ENCODE measurements at places on chromosomes 11 and 22. TPM values are rescaled to one million over a fixed set of nuclear protein-coding genes. Genes with fewer than 3 reads are reported as not detected.

SYTL2 gene
- total RNA-seq = 189 TPM

FUT4 gene
- total RNA-seq = 3.9 TPM

PATE4 gene
- total RNA-seq = not detected

TH gene
- not detected for total RNA-seq

TYR gene
- total RNA-seq = not detected

SCO2 gene
- total RNA-seq = 4.3 TPM

ZBTB16 gene
- total RNA-seq = 236 TPM

RAB39A gene
- total RNA-seq = 0.98 TPM

IGF2 gene
- total RNA-seq = 65.2 TPM

ENTHD1 gene
- not detected for total RNA-seq

DNA sequence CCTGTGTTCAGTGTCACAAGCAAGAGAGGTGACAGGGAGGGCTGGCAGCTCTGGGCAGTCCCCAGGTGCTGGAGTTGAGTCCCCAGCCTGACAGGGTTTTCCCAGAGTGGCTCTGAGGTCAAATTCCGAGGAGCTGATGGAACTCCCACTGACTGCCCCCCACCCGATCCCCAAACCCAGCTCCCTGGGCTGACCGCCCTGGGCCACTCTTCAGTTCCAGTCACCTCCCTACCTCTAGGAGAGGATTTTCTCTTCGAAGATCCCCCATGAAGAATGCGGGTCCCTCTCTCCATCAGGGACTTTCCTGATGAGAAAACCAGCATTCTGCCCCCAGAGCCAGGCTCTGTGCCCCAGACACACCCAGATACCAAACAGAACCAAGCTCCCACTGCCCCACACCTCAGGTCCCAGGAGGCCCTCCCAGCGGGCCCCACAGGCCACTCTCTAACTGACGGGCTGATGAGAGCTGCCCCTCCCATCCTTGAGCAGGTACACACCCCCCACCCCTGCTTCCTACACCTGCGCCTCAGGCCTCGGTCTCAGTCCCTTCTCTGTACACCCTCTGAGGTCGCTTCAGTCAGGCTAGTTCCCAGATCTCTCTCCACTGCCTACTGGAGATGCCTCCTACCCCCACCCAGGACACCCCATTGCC is 12.1 kb upstream of the RAC2 start:
- no peak for DNase-seq

DNA sequence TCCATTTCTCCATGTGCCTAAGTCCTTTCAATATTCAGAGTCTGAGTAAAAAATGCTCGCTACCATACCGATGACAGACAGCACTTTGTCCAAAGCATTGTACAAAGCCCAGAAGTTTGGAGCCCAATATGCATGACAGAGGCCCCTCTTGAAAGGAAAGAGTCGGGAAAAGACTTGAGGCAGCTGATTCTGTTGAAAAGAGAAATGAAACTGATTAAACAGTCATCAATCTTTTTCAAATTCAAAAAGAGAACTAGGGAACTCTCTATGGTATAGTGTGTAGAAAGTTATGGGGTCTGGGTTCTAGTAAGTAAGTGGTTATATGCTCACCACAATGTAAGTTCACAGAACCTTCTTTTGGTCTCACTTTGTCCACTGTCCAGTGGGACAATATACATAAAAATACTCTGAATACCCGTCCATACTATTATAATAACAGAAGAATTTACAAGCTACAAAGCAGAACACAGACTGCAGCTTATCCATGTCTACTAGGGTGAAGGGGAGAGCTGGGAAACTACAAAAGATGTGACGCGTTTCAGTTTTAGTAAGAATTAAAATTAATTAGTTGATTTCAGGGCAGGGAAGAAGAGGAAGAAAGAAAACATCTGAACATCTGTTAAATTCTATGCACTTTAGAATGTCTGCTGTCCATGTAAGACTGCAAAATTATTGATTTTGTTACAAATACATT is 26.7 kb downstream of the ALG8 start:
- DNase-seq = no peak

GRCh38 chr11:120601536-120601935 is 90.0 kb downstream of the GRIK4 start:
- DNase-seq = no peak

DNA sequence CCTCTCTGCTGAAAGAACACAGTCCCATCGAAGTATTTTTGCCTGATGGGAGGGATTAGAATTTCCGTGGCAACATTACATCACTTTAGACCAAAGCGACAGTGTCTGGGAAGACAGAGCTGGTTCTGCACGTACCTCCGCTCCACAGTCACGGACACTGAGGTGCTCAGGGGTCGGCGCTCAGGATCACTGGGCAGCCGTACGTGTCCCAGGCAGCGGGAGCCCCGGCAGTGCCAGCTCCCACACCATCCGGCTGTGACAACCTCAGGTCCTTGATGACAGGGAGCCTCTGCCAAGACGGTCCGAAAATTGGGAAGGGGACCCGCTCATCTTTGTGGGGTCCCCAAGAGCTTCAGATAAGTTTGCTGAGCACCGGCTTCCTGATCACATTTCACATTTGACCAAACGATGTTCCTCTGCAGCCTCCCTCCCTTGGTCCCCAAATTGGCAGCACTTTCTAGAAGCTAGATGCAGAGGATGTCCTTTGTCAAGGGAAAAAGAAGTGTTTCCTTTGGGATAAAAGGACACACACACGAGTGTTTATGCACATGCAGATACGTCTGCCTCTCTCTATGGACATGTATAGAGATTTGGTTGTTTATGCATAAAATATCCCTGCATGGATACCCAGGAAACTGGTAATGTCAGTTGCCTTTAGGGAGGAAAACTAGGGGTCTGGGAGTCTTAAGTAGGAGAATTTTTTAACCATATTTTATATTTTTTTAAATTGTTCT is 61.6 kb upstream of the LINC01488 start:
- no peak for DNase-seq

- no peak for DNase-seq
Observed at GRCh38 chr11:15663777-15664218, 549.1 kb downstream of the INSC start.

DNA sequence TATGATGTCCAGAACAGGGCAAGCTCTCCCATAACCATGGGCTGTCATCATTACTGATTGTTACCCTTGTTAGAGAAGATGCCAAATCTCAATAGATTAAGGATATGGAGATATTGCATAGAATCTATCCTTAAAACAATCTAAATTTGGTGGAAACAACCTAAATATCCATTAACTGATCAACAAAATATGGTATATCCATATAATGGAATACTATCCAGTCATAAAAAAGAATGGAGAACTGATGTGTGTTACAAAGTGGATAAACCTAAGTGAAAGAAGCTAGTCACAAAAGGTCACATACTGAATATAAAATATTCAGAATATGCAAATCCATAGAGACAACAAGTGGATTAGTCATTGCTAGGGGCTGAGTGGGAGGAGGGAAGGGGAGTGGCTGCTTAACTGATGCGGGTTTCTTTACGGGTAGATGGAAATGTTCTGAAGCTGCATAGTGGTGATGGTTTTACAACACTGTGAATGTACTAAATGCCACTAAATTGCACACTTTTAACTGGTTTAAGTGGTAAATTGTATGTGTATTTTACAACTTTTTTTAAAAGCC is 36.1 kb upstream of the SMCO4 start:
- no peak for DNase-seq

DNA sequence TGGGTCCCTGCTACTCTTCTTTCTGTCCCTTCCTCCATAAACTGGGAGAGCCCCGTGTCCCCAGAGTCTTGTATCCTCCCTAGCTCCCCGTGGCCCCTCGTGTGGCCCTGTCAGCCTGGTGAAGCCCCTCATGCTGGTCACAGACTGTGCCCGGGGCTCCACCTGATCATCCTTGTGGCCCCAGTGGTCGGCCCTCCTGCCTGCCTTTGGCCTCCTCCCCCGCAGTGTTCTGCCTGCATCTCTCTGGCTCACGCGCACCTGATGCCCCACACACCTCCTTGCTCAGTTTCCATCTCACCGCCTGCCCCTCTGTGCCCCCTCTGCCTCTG is 1.2 kb upstream of the CABP2 start:
- DNase-seq = no peak

GRCh38 chr11:123694551-123694950 is 40.1 kb upstream of the SCN3B start:
- no peak for DNase-seq
